ENCODE measurements at places on chromosomes 3 and 15. TPM values are rescaled to one million over a fixed set of nuclear protein-coding genes. Genes with fewer than 3 reads are reported as not detected.

The TUSC7 gene
- not detected for polyA plus RNA-seq

The C3orf22 gene
- polyA plus RNA-seq = not detected

The BTLA gene
- polyA plus RNA-seq = not detected

The IGSF10 gene
- polyA plus RNA-seq = 10.2 TPM

The PYDC2 gene
- not detected for polyA plus RNA-seq

The GP5 gene
- polyA plus RNA-seq = not detected

The HRG gene
- not detected for polyA plus RNA-seq

The ZDHHC19 gene
- polyA plus RNA-seq = 0.49 TPM

The KIF7 gene
- 1.7 TPM for polyA plus RNA-seq

The SPRED1 gene
- 3.8 TPM for polyA plus RNA-seq

The BFSP2 gene
- polyA plus RNA-seq = 1.0 TPM

The UROC1 gene
- polyA plus RNA-seq = 0.10 TPM

The DGKG gene
- 3.8 TPM for polyA plus RNA-seq

The TMEM207 gene
- not detected for polyA plus RNA-seq

The PIGBOS1 gene
- polyA plus RNA-seq = 8.5 TPM

Data from brain (organoid and tissue), 16 donors.